ENCODE measurements at places on chromosomes 6 and 20.

GRCh38 chr6:133254552-133255228, 13.5 kb downstream of the EYA4 start:
- no peak overlapping the region for H3K4me3 ChIP-seq
- H3K27ac ChIP-seq: no peak overlapping the region
- H3K27me3 ChIP-seq: no peaks in the 10 kb centered on the region
- DNase-seq: no peak
- H3K4me1 ChIP-seq: no peaks in the 10 kb centered on the region

GRCh38 chr6:150765067-150765764, 100.3 kb upstream of the MTHFD1L start:
- H3K4me1 ChIP-seq: peaks cover 36% of the 10 kb centered on the region
- peak overlapping the region; percentile 66 for H3K27ac ChIP-seq
- DNase-seq: peak; percentile 64

- peaks cover 8% of the 10 kb centered on the region for H3K4me1 ChIP-seq
- no peaks in the 10 kb centered on the region for H3K27me3 ChIP-seq
- H3K27ac ChIP-seq: no peak overlapping the region
Measured at GRCh38 chr6:63492476-63492875, 79.8 kb upstream of the LOC128125822 start.

DNA sequence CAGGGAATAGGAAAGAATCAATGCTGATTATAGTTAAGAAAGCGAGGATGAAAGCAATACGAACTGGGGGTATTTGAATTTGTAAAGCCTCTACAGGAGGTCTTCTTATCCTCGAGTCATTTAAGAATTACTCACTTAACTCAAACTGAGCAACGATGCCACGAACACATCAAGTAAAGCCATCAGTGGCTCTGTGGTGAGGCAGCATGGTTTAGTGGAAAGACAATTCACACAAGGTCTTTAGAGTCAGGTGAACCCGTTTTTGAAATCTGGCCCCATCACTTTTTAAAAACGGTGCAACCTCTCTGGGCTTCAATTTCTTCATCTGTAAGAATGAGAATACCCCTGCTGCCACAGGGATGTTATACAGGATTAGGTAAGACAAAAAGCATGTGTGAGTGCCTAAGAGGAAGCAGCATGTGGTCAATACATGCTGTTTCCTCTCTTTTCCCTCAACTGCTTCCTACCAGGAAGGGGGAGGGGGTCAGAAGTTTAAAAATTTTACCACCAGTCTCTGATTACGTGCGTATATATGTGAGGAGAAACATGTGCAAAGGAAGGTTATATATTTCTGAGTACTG, 162.0 kb downstream of the BTBD9 start:
- H3K4me1 ChIP-seq: no peaks in the 10 kb centered on the region
- no peak overlapping the region for H3K4me3 ChIP-seq
- no peaks in the 10 kb centered on the region for H3K36me3 ChIP-seq
- H3K27ac ChIP-seq: no peak overlapping the region

- DNase-seq: peak; percentile 69
- no peak overlapping the region for H3K4me3 ChIP-seq
- H3K27me3 ChIP-seq: no peaks in the 10 kb centered on the region
- H3K4me1 ChIP-seq: peaks cover 5% of the 10 kb centered on the region
Measured at GRCh38 chr20:53157443-53158408, 185.6 kb downstream of the TSHZ2 start.

- H3K4me1 ChIP-seq: no peaks in the 10 kb centered on the region
- H3K27me3 ChIP-seq: no peaks in the 10 kb centered on the region
- H3K4me3 ChIP-seq: no peak overlapping the region
- no peaks in the 10 kb centered on the region for H3K36me3 ChIP-seq
Measured at GRCh38 chr6:89047473-89047872, 33.1 kb upstream of the PNRC1 start.

GRCh38 chr6:119176445-119176844, 98.0 kb upstream of the FAM184A start:
- no peaks in the 10 kb centered on the region for H3K36me3 ChIP-seq
- no peaks in the 10 kb centered on the region for H3K27me3 ChIP-seq
- H3K27ac ChIP-seq: no peak overlapping the region
- H3K4me3 ChIP-seq: no peak overlapping the region

Measured in thyroid gland (tissue), 4 donors.